CD4-positive, alpha-beta T cell treated with Interleukin-21 for 1 hour (primary cell): ENCODE measurements at places on chromosomes 2 and 18.

DNA sequence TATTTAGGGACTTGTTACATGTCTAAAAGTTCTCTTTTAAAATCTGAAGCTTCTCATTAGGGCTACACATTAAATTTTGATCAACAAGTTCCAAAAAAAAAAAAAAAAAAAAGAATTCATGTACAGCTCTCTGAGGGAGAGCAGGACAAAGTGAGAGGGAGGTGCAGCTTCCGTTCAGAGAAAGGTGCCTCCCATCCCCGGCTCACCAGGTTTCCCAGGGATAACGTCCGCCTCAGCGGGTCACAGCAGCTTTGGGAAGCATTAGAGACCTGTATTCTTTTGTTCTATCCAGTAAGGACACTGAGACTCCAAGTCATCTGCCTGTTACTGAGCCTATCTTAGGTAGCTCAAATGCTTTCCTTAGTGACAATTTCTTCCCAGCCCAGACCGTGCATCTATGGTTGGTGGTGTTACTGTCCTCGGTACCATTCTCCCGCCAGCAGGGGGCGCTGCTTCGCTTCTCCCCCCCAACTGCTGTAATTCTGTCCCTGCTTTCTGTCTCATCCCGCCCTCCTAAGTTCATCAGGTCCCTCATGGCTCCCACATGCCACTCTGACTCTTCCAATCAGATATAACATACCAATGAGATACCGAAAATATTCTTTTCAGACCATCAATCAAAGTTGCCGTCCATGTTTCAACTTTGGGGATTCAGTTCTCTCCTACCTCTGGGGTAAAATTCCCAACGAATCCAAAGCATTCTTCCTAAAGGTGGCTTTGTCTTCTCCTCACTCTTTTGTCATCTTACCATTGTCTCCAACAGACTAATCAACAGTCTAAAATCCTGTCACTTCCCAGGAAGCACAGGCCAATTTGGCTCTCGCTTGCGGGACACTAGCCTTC lies 466.5 kb downstream of the METTL4 start:
- peak; percentile 23 for DNase-seq

GRCh38 chr18:44724105-44724778 lies 43.6 kb downstream of the SETBP1 start:
- peak; percentile 40 for DNase-seq

GRCh38 chr2:100983684-100984310 lies 18.3 kb upstream of the RPL31 start:
- no peak for DNase-seq

- no peak for DNase-seq
Observed at GRCh38 chr18:50822756-50823155, 2.9 kb upstream of the MRO start.

GRCh38 chr2:237315170-237315828 lies 98.7 kb downstream of the COL6A3 start:
- DNase-seq: no peak

DNA sequence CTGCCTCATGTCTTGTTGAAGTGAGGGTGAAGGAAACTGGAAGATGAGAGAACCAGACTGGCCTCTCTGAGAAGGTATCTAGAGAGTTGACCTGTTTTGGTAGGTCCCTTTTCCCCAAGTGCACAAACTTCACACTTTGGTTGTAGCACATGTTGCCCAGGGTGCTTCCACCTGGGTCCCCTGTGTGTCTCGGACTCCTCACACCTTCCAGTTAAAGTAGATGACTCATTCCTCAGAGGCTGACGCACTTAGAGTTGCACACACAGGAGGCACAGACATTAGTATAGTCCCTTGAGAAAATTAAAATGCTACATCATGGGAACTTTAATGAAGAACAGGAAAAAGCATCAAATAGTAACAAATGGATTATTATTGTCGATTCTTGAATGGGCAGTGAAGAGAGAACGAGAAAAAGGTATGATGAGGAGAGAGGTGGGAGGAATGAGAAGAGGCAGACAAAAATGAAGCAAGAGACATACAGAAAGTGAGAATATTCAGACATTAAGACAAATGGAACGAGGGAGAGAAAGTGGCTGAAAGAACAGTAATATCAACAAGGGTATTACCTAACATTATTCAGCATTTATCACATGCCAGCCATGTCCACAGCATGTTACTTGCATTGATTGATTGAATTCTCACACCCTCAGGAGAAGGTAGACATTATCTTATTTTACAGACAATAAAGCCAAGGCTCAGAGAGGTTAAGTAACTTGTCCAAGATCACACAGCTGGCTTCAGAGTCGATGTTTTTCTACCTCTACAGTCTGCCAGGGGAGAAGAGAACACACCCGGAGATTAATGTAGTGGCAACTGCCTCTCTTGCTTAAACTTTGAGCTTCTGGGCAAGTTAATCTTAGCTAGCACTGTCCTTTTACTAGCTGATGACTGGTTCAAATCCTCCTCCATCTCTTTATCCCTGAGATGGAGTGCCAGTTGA lies 68.6 kb downstream of the FHOD3 start:
- no peak for DNase-seq

DNA sequence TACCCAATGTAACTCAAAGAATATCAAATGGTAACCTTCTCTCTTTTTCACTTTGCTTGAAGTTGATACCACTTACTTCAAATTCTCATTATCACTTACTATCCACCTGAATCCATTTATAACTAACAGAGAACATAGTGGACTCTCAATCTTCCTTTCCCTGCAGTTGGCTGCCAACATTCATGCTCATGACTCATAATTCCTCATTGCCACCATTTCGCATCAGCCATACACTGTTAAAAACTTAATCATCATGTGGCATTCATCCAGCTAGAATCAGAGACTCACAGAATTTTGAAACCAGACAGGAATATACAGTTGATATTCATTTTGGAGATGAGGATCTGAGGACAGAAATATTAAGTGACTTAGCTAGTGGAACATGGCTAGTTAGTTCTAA lies 56.8 kb downstream of the SLC4A10 start:
- no peak for DNase-seq

- DNase-seq: peak; percentile 3
Observed at GRCh38 chr18:76963936-76964335, 141.6 kb downstream of the ZNF236 start.
